ENCODE measurements at places on chromosomes 11 and 22.

DNA sequence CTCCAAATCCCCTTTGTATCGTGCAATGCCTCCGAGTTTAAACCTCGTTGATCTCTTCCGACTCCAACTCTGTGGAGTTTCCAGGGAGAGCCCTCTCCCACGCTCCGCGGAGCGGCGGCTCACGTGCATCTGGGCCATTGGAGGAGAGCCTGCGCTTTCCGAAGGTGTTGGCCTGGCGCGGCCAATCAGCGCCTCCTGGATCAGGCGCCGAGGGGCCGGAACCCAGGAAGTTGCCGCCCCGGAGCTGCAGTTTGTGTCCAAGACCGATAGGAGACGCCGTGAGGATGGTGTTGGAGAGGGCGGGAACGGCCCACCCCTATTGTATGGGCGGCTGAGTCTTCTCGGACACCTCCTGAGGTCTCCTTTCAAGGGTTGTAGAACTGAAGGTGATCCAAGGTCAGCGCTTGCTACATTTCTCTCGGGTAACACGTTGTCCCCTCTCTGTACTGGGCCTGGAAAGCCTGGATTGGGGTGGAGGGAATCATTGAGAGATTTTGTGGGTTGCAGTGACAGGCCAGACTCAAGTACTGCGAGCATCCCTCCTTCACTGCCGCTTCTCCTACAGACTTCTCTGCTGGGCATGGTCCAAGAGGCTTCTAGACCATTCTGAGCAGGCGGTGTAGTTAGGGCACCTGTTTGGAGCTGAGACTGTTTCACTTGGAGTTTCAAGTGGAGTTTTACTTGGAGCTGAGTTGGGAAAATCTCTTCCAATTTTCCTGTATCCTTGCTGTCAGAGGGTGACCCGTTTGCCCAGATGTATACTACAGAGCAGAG, 1.7 kb downstream of the ADAMTS15 start:
- DNase-seq = no peak

- no peak for DNase-seq
These were observed 32.4 kb upstream of the ETS1 start for GRCh38 chr11:128619540-128620308.

DNA sequence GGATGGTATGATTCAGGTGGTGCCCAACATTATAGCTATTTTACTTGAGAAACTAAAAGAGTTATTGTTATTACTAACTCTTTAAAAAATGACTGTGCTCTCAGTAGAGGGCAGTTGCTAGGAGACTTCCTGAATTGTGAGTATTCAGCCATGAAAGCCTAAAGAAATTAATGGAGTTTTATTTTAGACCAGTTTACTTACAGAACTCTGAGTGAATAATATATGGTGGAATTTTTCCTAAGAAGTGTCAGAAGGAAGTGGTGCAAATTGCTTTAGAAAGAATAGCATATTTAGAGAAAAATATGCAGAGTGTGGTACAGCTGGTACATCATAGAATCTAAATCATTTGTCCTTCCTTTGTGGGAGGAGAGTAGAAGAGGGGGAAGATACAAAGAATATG, 689.9 kb upstream of the CCDC90B start:
- no peak for DNase-seq

- DNase-seq = no peak
These were observed 76.9 kb downstream of the BCR start for GRCh38 chr22:23256986-23257888.

DNA sequence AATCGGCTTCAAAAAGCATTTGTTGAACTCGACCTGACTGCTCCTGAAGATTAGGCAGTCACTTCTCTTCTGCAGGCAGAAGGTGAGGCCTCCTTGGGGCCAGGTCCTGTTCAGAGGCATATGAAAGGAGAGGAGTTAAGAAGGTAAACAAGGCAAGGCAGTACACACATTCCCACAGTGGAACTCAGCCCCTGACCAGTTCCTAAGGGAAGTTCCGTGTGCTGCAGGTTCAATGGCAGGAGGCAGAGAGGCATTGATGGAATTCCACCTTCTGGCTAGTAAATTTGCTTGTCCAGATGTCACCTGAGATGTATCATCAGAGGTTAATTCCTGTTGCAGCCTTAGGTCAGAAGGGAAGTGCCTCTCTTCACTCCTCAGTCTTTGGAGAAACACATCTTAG, 337.0 kb upstream of the MTNR1B start:
- no peak for DNase-seq

- no peak for DNase-seq
These were observed 37.1 kb downstream of the RELT start for GRCh38 chr11:73413256-73413655.

DNA sequence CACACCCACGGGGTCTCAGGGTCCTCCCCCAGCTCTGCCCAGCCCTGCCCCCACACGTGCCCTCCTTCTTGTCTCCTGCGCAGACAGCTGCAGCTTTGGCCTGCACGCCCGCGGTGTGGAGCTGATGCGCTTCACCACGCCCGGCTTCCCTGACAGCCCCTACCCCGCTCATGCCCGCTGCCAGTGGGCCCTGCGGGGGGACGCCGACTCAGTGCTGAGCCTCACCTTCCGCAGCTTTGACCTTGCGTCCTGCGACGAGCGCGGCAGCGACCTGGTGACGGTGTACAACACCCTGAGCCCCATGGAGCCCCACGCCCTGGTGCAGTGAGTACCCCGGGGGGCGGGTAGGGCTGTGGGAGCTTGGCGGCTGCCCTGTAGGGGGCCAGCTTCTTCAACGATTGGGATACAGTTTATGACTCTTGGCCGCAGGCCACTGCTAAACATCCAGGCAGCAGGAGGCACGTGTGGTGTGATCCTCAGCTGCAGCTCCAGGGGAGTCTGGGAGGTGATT, 30.8 kb downstream of the ST14 start:
- DNase-seq = peak; percentile 37

- DNase-seq = no peak
These were observed 877 bp downstream of the ALG9 start for GRCh38 chr11:111870522-111870885.

GRCh38 chr11:47499614-47500013, 50.7 kb upstream of the RAPSN start:
- no peak for DNase-seq

- DNase-seq = no peak
These were observed 385.4 kb downstream of the TMEM135 start for GRCh38 chr11:87423161-87423560.

DNA sequence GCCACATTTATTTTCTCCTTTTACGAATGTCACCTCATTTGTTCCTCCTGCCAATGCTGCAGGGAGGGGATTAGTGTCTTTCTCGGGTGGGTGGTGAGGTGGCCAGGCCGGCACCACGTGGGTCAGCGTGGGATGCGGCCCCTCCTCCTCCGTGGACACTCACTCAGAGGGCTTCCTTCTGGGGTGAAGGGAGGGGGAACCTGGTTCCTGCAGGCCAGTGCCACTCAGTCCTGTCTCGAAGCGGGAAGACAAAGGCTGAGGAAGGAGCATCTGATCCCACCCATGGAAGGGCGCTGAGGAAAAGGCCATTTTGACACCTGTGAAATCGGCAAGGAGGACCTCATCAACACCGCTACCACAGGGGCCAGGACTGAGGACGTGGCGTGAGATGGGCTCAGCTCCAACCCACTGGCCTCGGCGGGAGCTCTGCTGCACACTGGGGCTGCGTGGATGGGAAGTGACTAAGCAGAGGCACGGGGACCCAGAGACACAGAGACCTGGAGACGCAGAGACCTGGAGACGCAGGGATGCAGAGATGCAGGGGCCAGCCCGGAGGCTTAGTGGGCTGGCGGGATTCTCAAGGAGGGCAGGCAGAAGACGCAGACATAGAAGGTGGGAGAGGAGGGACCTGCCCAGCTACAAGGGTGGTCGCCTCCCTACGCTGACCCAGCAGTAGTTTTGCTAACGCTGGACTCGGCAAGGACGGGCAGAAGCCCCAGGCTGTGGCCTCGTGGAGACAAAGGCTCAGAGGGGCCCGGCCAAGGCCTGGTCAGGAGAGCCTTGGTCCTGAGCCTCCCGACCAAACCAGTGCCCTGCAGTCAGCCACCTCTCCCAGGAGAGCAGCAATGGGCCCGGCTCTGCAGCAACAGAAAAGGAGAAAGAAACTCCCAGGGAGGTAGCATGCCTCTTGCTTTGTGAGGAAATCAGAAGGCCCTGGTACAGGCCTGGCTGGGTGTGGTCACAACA, 1071.2 kb downstream of the BRD1 start:
- DNase-seq = no peak

DNA sequence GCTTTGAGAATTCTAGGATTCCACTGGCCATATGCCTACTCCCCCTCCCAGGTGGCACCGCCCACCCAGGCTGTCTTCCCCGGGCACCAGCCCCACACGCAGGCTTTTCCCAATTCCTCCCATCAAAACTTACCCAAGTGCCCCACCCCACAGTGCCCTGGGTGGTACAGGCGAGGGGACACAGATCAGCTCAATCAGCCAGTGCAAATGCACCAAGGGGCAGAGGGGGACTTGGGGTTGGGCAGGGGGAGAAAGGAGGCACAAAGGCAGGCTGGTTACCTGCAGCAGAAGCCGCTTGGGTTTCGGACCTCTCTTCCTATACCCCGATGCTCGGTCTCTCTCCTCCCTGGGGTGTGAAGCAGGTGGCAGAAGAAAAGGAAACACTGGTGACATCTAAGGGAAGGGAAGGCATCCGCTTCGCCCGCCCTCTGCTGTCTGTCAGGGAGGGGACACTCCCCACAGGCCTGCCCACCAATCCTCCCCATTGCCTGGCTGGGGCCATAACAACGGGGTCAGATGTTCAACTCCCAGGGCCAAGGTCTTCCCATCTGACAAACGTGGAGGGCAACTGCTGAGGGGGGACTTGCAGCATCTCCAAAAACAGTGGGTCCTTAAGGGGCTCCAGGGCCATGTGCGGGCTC, 14.0 kb downstream of the CBX7 start:
- DNase-seq = no peak

GRCh38 chr11:1934335-1935155, 12.6 kb upstream of the MRPL23 start:
- DNase-seq = no peak

GRCh38 chr11:5304046-5304445, 2.3 kb upstream of the OR51B4 start:
- no peak for DNase-seq

- DNase-seq = no peak
These were observed 22.4 kb upstream of the SC5D start for GRCh38 chr11:121270001-121270678.

GRCh38 chr11:24163146-24163545, 333.7 kb upstream of the LUZP2 start:
- DNase-seq = no peak

- no peak for DNase-seq
These were observed 175.1 kb downstream of the SWAP70 start for GRCh38 chr11:9838961-9839360.

- no peak for DNase-seq
These were observed 42.3 kb downstream of the TRMU start for GRCh38 chr22:46377525-46378425.

GRCh38 chr11:59716051-59716450, 2.4 kb upstream of the OR10V1 start:
- no peak for DNase-seq

GRCh38 chr11:103591554-103591953, 444.9 kb upstream of the DDI1 start:
- no peak for DNase-seq

- no peak for DNase-seq
These were observed 67.6 kb upstream of the AMPD3 start for GRCh38 chr11:10387206-10388083.

DNA sequence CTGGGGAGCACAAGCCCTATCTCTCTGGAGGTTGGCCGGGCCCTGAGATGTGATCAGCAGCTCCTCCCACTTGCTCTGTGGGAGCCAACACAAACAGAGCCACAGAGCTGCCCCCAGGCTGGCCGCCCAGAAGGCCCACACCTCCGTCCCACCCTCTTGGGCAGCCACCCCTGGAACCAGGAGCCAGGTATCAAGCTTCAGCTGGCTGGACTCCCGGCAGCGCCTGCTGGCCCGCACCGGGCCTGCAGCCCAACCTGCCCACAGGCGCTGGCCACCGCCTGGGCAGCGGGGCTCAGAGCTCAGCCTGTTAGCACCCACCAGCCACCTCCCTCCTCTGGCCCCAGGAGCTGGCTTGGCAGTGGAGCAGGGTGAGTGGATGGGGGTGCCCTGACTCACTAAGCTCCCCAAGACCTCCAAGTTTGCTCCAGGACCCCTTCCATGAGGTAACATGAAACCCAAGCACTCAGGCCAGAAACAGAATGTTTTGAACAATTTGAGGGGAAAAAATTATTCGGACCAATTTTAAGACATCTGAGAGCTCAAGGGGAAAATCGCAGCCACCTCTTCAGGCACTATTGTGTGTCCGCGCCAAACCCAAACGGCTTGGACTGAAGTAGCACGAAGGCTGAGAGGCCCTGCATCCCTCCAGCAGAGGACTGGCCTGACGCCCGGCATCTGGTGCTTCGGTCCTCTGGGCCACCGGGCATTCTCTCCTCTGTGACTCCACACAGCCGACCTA, 450.8 kb downstream of the SOX6 start:
- no peak for DNase-seq

DNA sequence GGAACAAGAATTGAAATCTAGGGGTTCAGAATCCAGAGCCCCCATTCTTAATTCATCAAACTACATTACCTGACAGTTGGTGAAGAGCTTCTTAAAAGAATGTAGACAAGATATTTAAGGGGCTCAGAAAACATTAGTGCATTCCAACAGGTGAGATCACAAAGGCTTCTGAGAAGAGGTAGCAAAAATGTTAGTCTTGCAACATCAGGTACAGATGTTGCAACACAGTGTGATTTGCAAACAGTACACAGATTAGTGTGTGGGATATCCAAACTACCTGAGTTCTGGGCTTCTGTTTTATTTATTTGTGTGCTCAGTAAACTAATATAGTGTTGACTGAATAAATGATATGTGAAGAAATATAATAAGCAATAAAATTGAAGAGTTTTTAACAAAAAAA, 11.8 kb downstream of the CASP4 start:
- no peak for DNase-seq

DNA sequence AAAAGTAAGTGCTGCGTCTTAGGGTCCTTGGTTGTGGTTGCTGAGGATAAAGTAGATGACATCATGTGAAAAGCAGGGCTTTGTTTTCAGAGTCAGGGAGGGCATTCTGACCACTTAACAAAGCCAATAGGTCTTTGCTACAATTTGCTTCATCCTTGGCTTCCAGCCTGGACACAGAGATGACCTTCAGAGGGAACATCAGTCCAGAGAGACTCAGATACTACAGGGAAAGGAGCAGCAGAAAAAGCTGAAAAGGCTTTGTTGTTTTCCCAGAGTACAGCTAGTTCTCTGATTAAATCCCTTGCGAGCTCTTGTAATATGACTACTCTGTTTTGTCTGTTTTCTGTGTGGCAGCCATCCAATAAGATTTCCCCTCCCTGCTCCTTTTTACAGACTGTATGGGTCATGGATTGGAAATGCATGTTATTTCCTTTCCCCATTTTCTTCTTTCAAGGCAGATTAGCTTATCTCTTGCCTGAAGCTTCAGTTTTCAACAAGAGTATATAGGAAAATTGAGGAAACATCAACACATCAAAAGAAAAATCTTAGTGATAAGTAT, 31.9 kb downstream of the ATG13 start:
- no peak for DNase-seq

DNA sequence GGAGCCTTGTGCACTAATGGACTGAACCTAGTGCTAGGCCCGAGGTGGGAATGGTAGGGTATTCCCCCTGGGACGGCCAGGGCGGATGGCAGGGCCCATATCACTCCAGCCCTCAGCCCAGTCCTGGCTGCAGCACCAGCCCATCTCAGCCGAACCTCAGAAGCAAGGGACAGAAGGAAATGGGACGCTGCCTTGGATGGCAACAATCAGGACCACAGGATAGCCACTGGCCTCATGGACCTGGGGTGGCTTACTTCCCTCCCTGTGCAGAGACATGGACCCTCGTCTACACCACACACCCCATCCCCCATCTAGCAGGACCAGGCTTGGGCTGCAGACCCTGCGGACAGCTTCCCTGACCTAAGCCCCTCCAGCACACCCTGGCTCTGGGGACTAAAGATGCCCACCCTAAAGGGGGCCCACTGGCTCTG, 24.1 kb downstream of the ARVCF start:
- DNase-seq = no peak

- DNase-seq = no peak
These were observed 8.2 kb upstream of the PARVG start for GRCh38 chr22:44172370-44173108.
